Activated effector memory CD4-positive, alpha-beta T cell treated with anti-CD3 and anti-CD28 coated beads, Interleukin-2, amount 50 U/mL, for 16 hours (primary cell): ENCODE measurements at places on chromosomes 11 and 22.

DNA sequence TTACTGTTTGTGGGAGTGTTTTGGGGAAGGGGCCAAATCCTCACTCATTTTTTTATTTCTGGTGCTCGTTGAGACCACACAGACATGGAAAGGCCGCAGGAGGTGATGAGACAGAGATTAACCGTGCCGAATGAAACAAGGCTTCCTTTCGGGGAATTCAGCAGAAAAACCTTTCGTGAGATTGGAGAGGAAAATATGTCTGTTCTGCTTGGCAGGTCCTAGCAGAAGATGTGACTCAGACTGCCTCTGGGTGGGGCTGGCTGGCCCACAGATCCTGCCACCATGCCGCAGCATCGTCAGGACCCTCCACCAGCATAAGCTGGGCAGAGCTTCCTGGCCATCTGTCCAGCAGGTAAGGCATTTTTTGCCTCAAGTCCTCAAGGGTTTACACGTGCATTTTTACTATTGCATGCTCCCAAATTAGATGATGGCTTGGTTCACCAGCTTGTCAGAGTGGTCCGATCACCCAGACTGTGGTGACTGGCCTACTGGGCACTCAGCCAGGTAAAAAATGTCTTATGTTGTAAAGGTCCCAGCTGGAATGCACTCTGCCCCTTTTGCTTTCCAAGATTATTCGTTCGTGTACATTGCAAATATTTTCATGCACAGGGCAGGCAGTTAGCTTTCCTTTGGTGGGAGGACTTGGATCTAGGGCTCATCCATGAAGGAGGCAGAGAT is 1.5 kb downstream of the DDB2 start:
- DNase-seq, result peak; percentile 90

GRCh38 chr22:27212617-27213177 is 555.3 kb downstream of the MIAT start:
- DNase-seq, result no peak

DNA sequence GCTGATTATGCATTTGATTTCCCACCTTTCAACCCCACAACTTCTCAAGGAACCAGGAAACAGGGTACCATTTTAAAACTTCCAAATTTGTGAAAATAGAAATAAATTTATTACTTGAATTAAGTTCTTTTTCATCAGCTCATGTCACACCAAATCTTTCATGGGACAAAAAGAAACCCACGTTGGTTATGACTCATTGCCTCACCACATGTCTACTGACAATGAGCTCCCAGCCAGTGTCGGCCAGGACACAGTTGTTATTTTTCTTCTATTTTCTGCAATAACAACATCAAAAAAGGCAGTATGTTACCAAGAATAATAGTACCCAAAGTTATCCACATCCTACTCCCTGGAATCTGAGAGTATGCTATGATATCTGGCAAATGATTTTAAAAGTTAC is 17.3 kb downstream of the MS4A6A start:
- DNase-seq, result no peak

GRCh38 chr11:46421257-46421880 is 29.8 kb upstream of the CHRM4 start:
- DNase-seq, result no peak

DNA sequence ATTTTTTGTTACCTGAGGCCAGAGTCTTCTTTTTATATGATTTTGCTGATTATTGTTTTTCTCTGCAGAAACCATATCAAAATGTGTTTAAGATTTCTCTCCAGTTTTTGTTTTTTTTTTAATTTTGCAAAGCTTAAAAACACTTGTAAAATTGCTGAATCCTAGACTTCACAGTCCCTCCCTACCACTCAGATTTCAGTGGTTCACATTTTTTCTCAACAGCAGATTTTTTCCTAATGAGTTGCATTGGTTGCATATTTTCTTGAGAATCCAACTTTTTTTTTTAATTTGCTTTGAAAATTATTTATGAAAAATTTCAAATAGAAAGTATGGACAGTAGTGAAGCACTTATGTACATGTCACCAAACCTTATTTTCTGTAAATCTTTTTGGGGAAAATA is 5.8 kb downstream of the ARL14EP start:
- DNase-seq, result no peak

GRCh38 chr22:45896153-45896951 is 80.6 kb downstream of the WNT7B start:
- no peak for DNase-seq

- peak; percentile 75 for DNase-seq
Measured at GRCh38 chr22:37675930-37676735, 697 bp downstream of the LGALS1 start.

DNA sequence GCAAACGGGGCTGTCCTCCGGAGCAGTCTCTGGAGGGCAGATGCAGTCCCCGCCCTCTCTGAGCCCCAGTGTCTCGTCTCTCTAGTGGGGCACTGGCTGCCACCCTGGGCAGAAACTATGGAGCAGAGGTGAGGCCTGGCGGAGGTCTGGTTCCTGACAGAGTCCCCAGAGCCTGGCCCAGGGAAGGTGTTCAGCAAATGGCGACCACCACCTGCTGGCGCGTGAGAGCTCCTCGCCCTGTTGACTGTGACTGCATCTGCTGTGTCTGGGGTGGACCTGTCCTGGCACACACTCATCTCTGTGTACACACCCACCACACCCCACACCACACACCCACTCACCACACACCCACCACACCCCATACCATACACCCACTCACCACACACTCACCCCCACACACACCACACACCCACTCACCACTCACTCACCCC is 18.3 kb upstream of the TTLL12 start:
- DNase-seq, result no peak

GRCh38 chr22:48241658-48242057 is 1479.2 kb downstream of the TBC1D22A start:
- DNase-seq, result peak; percentile 38

DNA sequence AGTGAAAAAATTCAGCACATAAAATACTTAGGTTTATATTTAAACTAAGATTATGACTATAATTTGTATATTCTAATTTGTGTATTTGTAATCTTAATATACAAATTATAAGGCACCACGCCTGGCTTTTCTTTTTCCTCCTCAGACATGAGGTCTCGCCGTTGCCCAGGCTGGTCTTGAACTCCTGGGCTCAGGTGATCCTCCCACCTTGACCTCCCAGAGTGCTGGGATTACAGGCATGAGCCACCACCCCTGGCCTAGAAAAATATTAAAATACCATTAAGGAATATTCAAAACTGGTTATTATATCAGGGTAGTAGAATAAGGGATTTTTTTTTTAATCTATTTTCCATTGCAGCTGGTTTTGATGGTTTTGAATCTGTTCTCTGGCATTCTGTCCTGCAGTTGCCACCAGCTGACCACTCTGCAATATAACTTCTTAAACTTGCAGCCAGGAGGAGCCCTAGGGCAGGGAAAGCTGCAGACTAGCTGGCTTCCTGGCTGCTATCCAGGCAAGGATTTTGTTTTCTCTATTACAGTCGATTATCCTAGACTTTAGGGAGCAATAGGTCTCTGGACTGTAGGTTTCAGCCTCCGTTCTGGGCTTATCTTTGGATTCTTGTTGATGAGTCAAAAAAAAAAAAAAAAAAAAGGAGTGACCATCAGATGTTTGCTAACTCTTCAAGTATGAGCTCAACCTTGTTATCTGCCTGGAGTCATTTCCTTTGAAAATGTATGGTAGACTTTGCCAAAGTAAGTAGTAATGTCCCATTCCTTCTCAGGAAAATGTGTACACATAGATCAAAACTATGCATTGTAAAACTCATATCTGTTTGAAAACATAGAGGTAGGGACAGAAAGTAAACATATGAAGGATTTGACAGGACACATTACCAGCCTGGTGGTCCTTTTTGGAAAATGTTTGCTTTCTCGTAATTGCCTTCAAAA is 13.2 kb downstream of the POLA2 start:
- peak; percentile 73 for DNase-seq

DNA sequence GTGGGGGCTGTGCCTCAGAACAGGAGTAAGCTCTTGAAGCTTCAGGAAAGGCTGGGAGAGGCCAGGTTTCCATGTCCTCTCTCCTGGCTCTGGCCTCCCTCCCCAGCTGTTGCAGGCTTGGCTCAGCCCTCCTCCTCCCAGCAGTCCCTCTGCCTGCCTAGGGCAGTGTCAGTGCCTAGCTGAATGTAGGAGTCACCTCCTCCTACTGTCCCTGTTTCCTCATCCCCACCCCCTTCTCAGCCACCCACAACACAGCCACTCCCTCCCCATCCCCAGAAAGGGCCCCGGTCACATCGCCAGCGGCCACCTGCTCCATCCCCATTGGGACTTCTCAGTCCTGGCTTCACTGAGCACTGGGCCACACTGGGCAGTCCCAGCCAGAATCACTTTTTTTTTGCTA is 2.9 kb upstream of the FBLN1 start:
- DNase-seq, result no peak

DNA sequence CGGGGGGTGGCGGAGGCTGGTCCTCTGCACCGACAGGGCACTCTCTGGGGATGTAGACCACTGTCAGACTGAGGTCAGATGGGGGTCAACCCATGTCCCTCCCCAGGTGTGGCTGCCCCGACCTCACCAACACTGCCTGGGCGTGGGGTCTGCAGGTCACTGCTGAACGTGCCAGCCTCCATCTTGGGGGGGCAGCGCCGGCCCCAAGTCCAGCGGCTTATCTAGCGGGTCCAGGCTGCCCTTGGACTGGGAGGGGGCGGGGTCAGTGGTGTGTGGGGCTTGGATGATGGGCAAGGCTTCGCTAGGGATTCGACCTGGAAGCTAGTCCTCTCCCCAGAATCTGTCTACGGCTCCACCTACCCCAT is 178.2 kb downstream of the IGLL1 start:
- DNase-seq, result no peak

- DNase-seq, result peak; percentile 84
Measured at GRCh38 chr22:41915035-41915785, at the start of gene SHISA8. Gene SHISA8, minus strand, starts transcription at chr22:41915074. Its CDS starts 407 bp downstream, at chr22:41914667.

DNA sequence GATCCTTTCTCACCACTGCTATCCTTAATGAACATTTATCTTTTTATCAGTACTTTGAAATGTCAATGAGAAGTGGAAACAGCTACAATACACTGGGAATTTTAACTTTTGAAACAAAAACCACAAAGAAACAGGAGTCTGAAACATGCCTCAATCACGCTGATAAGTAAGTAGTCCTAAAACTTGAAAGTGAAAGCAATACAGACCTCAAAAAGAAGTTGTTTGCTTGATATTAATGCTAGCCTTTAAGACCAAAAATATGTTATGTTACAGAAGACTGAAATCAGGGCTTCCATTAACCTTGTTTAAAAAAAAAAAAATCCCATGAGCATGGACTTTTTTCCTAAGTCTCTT is 21.3 kb downstream of the PHF21A start:
- DNase-seq, result no peak

- DNase-seq, result no peak
Measured at GRCh38 chr11:133154076-133154475, 378.2 kb downstream of the OPCML start.

GRCh38 chr11:119100246-119100970 is 1.2 kb downstream of the DPAGT1 start:
- DNase-seq, result no peak

DNA sequence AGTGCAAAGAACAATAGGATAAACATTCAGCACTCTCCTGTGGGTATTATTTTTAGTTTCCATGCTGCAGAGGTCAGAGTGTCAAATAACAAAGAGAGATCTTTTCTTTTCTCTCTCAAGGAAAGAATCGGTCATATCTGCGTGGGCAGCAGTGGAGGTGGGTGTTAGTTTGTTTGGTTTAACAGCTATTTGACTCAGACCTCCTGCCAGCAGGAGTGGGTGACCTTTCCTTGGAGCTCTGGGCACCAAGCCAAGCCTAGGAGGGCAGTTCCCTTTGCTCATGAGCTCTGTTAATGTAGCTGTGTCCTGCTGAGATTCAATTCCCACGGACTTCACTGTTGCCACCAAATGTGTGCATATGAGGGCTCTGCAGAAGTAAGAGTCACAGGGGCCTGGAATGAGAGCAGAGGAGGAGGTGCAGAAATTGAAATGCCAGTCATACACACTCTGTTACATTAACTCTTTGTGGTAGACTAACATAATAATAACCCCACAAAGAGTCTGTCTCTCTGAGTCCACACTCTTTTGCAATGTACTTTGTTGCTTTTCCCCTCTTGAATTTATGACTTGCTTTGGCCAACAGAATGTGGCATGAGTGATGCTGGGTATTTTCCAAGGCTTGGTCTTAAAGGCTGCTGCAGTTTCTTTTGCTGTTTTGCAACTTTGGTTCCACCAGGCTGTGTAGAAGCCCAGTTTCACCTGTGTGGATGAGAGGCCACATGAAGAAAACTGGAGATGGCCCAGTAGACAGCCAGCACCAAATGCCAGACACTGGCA is 76.0 kb upstream of the GRK3 start:
- DNase-seq, result peak; percentile 64

- DNase-seq, result no peak
Measured at GRCh38 chr11:71499125-71499524, 27.9 kb upstream of the KRTAP5-7 start.

DNA sequence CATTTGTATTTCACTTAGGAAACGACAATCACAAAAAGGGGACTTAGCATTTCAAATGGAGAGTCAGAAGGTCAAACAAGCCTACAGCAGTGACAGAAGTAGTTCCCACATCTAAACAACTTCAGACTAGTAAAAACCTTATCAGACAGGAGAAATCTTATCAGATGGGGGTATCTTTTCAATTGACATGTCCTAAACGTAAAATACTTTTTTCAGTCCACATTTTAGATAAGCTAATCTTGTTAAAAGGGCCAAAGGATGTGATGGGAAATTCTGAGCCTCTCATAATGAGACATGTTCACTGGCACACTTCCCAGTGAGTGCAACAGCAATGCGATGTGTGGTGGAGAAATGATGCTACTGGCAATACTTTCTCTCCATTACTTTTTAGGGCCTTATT is 2.4 kb downstream of the MAPK1 start:
- DNase-seq, result no peak

- DNase-seq, result no peak
Measured at GRCh38 chr11:79243422-79244210, 197.2 kb downstream of the TENM4 start.

DNA sequence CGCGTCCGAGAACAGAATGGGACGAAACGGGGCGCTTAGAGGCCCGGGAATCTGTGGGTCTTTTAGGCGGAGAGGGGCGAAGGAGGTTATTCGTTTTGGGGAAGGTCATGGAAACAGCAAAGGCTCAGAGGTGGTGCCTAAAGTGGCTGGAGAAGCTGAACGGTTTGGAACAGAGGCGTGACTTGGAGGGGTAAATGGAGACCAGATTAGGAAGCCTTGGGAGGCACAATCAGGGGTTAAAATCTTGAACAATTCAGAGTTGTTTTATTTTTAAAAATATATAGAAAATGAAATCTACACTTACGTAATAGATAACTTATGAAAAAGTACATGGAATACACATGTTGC is 247 bp upstream of the PLAAT5 start:
- DNase-seq, result no peak

DNA sequence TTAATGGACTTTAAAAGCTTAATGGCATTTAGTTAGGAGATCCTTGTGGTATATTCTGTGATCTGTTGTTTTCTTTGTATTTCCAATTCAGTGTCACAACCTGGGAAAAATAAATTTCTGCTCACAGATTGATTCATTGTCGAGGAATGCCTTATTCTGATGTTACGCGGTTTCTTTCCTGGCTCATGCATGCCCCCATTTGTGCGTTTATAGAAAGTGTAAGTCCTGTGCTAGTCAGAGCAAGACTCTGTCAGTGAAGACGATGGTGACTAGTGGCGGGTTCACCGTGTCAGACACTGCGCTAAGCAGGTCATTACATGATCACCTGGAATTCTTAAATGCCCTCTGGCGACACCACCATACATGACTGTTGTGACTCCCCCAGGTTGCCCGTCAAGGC is 169.4 kb downstream of the TBC1D22A start:
- no peak for DNase-seq
